IMR-90 (cell line): ENCODE measurements at places on chromosomes 4 and X.
A peak's percentile ranks its signal among the peaks of the same experiment; 100 is the strongest.

DNA sequence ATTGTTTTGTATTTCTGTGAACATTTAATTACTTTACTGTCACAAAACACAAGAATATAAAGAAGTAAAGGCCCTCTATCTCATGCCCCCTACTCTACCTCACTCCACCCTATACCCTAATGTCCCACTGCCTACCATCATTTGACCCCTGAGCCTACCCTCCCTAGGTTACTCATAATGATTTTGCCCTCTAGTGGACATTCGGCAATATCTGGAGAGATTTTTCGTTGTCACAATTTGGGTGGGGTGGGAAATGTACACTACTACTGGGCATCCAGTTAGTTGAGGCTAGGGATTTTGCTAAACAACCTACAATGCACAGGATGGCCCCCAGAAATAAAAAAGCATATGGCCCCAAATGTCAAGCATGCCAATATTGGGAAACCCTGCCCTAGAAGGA, 10.2 kb downstream of the TEX13A start:
- no peak overlapping the region for H3K4me3 ChIP-seq
- DNase-seq, result no peak
- no peaks in the 10 kb centered on the region for H3K36me3 ChIP-seq

- H3K4me3 ChIP-seq, result no peak overlapping the region
- H3K27ac ChIP-seq, result no peak overlapping the region
- no peaks in the 10 kb centered on the region for H3K36me3 ChIP-seq
- H3K27me3 ChIP-seq, result peaks cover 65% of the 10 kb centered on the region
- no peaks in the 10 kb centered on the region; the same call in 1 of the 2 replicates for H3K4me1 ChIP-seq
- no peak for DNase-seq
These were observed 81.6 kb downstream of the RTL9 start for GRCh38 chrX:110440016-110440805.

DNA sequence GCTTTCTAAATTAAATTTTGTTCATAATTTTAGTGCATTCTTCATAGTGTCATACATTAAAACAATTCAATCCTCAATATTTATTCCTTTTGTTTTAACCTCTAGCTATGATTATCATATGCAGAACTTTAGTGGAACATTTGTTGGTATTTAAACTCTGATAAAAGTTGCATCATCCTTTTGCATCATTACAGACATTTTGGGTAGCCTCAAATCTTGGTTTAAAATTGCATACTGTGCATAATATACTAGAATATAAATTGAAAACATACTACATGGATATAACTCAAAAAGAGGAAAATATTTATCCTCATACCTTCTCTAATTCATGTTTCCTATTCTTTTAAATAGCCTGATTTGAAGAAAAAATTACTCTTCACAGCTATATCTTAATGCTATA, 97.3 kb upstream of the NAP1L5 start:
- peaks cover 1% of the 10 kb centered on the region for H3K36me3 ChIP-seq
- DNase-seq, result no peak
- H3K27ac ChIP-seq, result no peak overlapping the region
- H3K27me3 ChIP-seq, result no peaks in the 10 kb centered on the region

DNA sequence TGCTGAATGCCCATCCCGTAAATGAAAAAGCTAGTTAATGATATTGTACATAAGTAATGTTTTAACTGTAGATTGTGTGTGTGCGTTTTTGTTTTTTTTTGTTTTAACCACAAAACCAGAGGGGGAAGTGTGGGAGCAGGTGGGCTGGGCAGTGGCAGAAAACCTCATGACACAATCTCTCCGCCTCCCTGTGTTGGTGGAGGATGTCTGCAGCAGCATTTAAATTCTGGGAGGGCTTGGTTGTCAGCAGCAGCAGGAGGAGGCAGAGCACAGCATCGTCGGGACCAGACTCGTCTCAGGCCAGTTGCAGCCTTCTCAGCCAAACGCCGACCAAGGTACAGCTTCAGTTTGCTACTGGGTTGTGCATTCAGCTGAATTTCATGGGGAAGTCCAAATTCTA, at the start of gene SPP1:
Gene SPP1 (plus strand): TSS at position 249 of the 400 bp plus-strand sequence. CDS start 1,182 bp downstream, outside the sequence.
- peaks cover 7% of the 10 kb centered on the region for H3K27me3 ChIP-seq
- H3K27ac ChIP-seq, result no peak within 1 kb of the TSS
- H3K4me3 ChIP-seq, result no peak within 1 kb of the TSS
- H3K36me3 ChIP-seq, result no peaks in the 10 kb centered on the region
- peak; percentile 13 for DNase-seq

- no peak overlapping the region for H3K27ac ChIP-seq
- H3K4me3 ChIP-seq, result no peak overlapping the region
- no peak for DNase-seq
- no peaks in the 10 kb centered on the region for H3K4me1 ChIP-seq
These were observed 164.7 kb upstream of the LEF1 start for GRCh38 chr4:108333353-108333942.

GRCh38 chr4:133799717-133800315, 401.8 kb downstream of the PABPC4L start:
- no peaks in the 10 kb centered on the region for H3K36me3 ChIP-seq
- no peak overlapping the region for H3K27ac ChIP-seq
